ENCODE measurements at places on chromosomes 6 and 20.

DNA sequence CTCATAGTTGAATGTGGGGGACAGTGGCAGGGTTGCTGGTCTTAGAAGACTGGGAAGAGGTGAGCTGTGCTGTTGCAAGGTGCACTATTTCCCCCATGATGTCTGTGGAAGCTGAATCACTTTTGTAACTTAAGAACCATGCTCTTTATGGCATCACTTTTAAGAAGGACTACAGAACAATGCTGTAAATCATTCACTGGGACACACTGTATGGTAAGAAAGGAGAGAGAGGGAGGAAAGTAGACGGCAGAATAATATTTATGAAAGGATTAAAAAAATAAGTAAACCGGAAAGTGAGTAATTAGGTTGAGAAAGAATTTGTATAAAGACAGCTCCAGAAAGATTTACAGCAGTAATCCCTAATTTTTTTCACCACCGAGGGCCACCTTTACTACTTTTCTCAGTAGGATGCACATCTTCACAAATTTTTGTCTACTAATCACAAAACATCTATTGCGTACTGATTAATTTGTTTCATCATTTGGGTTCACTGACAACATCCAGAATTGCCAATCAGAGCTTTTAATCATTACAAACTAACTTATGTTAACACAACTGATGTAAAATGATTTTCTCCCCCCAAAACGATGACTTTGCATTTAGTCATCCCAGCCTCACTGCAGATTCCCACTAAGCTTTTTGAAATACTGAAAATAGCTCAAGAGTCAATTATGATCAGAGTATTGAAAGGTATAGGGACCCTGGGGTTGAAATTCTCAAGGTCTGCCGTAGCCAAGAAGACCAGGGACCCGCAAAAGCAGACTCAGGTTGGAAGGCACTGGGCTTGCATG lies 560.7 kb upstream of the NOX3 start:
- no peak for DNase-seq

DNA sequence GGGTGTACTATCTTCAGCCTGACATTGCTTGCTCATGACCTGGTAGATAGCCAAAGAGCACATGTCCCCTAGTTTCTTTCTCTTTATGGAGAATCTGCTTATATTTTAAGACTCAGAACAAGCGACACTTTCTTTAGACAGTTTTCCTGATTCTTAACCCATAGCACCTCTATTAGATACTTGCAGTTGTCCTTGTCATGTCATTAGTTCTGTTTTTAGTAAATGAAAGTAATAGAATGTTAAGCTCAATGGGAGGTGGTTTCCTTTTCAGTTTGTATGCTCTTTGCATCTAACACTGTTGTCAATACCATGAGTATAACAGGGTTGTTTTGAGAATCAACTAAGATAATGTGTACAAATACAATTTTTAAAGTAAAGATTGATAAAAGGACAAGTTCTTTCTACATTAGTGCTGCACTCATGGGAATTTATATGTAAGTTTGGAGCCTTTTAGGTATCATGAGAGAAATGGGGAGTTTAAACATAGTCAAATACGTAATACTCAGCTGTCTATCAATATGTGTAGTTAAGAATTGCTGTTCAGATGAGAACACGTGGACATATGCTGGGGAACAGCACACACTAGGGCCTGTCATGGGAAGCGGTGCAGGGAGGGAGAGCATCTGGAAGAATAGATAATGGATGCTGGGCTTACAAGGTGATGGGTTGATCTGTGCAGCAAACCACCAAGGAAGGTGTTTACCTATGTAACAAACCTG lies 124.3 kb downstream of the GRM1 start:
- DNase-seq = no peak

DNA sequence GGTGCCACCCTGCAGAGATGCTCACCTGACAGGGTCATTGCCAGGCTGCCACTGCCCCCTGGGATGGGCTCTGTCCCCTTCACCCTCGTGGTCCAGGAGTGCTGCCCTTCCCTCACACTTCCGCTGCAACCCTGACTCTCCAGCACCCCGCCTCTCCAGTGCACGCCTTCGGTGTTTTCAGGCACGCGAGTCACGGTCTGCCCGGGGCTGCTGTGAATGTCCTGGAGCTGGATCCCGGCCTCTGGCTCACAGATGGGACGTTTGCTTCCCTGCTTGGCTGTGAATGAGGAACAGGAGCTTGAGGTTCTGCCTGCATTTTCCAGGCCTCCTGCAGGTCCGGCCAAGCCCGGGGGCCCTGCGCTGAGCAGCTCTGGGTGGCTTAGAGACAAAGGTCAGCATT lies 343.4 kb downstream of the SMOC2 start:
- no peak for DNase-seq

- DNase-seq = no peak
Observed at GRCh38 chr6:82245376-82245775, 2.2 kb downstream of the IBTK start.

DNA sequence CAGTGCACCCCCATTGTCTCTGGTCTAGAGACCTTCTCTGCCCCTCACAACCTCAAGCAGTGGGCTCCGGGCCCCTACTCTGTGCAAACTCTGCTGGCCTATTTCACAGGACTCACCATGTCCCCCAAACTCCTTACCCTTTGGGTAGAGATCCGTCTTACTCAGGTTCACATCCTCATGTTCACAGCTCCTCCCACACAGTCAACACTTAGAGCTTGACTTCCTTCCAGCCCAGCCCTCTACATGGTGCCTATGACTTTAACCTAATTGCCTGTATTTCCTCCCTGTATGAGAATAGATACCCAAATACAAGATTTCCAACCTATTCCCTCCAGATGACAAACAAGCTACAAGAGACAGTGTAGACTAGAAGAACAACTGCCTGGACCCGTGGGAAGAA lies 528.6 kb upstream of the JARID2 start:
- no peak for DNase-seq

DNA sequence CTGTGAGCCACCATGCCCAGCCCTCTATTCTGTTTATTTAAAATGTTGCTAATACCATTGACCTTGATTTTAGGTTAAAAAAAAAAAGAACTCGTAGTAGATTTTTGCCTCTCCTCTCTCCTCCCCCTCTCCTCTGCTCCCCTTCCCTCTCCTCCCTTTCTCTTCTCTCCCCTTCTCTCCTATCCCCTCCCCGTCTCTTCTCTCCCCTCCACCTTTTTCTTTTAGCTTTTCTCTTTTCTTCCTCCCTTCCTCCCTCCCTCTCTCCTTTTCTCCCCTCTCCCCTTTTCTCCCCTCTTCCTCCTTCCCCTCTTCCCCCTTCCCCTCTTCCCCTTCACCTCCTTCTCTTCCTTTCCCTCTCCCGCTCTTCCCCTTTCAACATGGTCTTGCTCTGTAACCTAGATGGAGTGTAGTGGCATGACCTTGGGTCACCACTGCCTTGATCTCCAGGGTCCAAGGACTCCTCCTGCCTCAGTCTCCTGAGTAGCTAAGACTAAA lies 223.8 kb downstream of the ZFAND3 start:
- DNase-seq = no peak

GRCh38 chr6:52104979-52105378 lies 17.6 kb upstream of the PKHD1 start:
- DNase-seq = no peak

DNA sequence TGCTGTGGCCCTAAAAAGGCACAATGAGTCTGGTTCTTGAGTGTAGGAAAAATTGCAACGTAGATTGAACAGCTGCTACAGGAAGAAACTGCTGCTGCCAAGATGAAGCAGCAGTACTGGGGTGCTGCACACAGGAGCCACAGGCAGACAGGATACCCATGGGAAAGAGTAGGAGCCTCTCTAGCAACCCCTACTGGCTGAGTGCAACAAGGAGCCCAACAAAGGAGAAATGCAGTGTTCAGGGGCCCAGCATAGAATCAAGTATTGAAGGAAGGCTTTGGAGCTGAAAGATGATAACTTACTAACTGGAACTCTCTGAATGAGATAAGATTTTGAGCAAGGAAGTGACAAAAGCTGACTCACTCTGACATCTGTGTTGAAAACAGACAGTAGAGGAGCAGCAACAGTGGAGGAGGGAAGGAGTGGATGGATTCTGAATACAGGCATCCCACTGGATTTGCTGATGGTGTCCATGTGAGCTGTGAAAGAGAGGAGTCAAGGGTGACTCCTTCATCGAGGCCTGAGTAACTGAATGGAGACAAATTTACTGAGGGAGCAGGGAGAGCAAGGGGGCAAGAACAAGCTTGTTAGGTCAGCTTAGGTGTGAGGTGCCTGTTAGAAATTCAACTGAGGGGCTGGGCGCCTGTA lies 534.7 kb upstream of the JARID2 start:
- no peak for DNase-seq

DNA sequence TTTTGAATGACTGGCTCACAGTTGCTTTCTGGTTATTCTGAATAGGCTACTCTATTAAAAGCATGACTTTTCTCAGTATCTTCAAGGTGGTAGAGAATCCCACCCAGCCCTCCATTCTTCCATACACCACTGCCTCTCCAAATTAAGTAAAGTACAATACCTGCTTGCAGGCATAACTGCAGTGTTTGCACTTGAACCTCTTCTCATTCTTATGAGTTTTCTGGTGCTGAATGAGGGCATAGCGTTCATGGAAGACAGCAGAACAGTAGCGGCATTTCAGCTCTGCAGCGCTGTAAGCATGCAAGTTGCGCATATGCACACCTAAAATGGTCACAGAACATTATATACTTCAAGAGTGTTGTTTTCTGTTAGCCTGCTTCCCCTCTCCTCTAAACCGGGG lies 12.5 kb downstream of the CTCFL start:
- DNase-seq = no peak

- no peak for DNase-seq
Observed at GRCh38 chr6:3764516-3765335, 13.2 kb upstream of the PXDC1 start.

GRCh38 chr20:52812231-52812847 lies 159.8 kb upstream of the TSHZ2 start:
- no peak for DNase-seq

DNA sequence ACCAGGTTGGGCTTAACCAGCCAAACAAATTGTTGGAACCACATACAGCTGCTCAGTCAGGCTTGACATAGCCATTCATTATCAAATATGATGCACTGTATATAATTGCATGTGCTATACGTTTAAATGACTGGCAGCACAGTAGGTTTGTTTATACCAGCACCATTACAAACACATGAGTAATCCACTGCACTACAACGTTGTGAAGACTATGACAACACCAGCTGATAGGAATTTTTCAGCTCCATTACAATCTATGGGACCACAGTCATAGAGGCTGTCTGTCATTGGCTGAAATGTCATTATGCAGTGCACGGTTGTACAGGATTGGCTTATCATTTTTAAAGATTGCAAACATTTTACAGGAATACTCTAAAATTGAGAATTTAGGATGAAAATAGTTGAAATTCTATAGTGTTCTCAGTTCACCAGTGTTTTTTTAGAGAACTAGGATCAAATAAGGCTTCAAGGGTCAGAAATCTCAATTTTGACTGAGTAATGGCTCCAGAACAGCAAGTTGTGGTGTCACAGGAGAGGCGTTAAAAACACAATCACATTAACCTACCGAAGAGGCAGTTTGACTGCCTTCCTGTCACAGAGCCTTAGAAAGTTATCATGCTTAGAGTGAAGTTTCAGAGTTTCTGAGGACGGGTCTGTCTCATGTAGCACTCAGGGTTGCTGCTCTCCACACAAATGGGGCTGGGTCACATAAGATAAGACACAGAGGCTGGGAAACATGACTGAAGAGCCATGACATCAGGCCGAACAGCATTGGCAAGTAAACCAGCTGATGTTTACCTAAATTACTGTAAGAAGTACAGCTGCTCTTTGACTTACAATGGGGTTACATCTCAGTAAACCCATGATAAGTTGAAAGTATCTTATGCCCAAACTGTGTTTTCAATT lies 60.7 kb upstream of the SMLR1 start:
- no peak for DNase-seq

- DNase-seq = no peak
Observed at GRCh38 chr6:159676890-159677505, 16.0 kb downstream of the SOD2 start.

DNA sequence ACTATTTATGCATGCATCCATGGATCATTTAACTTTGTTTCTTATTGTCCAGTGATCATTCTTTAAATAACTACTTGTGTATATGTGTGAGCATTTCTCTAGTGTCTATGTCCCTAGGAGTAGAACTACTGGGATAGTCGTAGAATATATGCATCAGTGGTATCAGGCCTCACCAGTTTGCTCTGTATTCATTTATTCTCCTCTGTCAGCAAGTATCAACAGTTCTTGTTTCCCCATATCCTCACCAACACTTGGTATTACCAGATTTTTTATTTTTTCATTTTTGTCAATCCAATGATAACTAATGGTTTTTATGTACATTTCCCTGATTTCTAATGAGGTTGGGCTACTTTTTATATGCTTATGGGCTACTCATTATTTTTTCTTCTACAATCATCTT lies 27.9 kb downstream of the CTNNBL1 start:
- no peak for DNase-seq

GRCh38 chr6:133160536-133160935 lies 80.6 kb upstream of the EYA4 start:
- DNase-seq = no peak

DNA sequence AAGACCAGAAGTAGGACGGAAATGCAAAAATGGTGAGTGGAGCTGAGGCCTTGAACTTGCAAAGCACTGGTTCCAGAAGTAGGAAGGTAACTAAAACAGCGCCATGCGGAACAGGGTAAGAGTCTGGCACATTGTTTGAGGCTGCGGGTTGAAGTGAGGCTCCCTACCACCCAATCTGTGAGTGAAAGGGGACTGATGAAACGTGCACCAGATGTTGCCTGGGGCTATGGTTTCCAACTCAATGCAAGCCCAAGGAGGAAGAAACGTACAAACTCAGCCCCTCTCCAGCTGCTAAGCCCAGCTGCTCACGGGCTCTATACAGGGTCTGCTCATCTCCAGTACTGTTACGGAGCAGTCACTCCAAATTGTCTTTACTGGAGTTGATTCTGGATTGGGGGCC lies 68.7 kb upstream of the KCNK16 start:
- DNase-seq = no peak

DNA sequence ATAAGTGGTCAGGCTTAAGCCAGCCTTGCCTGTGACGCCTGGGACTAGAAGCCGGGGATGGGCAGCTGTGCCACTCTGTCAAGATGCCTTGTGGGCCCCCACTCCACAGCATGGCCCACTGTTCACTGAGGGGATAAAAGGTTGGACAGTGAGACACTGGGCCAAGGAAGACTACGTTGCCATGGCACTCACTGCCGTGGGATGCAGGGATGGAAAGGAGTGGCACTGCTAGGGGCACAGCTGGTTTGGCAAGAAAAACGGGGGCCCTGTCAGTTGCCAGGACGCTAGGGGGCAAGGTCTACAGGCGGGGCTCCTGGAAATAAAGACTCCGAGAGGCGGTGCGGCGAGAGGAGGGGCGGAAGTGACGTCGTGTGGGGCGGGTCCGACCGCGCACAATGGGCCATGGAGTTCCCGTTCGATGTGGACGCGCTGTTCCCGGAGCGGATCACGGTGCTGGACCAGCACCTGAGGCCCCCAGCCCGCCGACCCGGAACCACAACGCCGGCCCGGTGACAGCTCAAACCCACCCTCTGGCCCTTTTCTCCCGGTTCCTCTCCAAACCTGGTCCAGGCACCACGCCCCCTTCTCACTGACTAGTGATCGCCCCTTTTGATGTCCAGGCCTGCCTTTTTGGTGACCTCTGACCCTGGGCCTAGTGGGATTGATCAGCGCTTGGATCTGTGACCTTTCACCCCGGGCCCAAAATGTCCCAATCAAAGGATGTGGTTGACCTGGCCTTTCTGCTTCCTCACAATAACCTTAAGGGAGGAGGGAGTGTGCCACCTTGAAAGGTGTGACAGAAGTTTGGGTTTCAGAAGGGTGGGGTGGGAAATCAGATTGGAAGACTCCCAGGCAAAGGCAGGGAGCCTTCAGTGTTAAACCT lies at the start of gene ATAT1:
TSS of gene ATAT1 (plus strand) at position 391 of the 883 bp plus-strand sequence.
- DNase-seq = peak; percentile 73
